Stimulated activated CD4-positive, alpha-beta T cell treated with anti-CD3 and anti-CD28 coated beads, TNF-alpha, amount 100 ng/mL, for 1 hour (primary cell): ENCODE measurements at places on chromosomes 16 and 17.
A peak's percentile ranks its signal among the peaks of the same experiment; 100 is the strongest.

GRCh38 chr16:27217256-27217655 is 13.9 kb downstream of the KDM8 start:
- no peak for DNase-seq

DNA sequence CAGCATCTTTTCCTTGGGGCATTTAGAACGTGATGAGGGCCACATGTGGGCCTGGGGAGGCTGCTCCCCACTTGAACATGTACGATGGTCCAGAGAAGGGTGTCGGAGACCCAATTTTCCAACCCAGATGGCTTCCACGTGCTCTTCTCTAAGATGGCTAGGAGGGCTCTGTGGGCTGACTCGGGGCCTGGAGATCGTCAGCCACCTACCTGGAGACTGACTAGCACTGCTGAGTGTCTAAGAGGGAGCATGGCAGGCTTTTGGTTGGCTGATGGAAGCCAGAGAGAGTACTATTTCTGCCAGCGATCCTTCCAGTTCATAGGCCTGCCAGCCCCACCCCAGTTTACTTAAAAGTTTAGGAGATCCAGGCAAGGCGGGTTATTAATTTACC is 60.2 kb upstream of the CLEC18A start:
- no peak for DNase-seq

DNA sequence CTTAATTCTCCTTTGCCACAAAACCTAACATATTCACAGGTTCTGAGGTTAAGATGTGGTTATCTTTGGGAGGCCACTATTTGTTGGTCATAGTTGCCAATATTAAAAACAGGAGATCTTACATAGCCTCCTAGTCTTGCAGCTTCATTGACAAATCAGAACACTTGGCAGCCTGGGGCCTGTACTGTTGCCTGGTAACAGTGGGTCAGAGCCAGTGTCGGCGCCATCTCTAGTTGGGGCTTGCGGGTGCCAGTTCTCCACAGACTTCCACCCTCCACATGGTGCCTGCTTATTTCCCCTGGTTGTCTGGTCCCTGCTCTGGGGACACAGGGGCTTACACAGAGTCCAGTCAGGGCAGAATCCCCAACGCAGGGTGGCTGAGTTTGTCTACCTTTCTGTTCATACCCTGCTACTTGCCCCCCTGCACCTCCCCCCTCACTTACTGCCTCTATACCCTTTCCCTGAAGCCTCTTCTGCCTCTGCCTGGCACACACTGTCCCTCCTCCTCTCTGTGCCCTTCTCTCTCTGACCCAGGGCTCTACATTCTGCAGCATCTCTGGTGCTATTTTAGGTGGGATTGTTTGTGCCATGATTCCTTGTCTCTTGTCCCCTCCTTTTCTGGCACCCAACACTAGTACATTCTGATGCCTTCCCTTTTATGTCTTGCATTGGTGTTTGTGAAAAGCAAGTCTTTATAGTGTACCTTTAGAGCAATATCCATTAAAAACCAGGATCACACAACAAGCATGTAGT is 13.4 kb downstream of the EPN2 start:
- no peak for DNase-seq

- no peak for DNase-seq
Measured at GRCh38 chr16:86953631-86954391, 363.4 kb downstream of the C16orf95 start.

DNA sequence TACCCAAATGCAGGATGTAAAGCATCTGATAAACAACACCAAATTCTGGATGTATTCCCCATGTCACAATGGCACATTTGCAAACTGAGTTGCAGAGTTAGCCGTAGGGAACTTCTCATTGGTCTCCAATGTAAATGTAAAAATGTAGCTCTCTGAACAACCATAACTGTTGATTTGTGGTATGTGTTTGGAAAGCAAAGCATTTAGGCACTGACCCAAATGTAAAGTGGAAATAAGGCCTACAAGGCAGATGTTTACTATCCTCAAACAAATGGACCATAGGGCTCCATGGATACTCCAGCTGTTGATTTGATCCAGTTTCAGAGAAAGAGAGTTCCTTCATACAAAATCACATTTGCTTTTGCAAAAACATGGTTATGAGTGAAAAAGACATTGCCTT is 223.0 kb upstream of the ELAC2 start:
- no peak for DNase-seq

GRCh38 chr16:56833243-56833970 is 31.6 kb upstream of the SLC12A3 start:
- DNase-seq, result no peak

- DNase-seq, result no peak
Measured at GRCh38 chr17:37740915-37741314, 3.9 kb downstream of the HNF1B start.

DNA sequence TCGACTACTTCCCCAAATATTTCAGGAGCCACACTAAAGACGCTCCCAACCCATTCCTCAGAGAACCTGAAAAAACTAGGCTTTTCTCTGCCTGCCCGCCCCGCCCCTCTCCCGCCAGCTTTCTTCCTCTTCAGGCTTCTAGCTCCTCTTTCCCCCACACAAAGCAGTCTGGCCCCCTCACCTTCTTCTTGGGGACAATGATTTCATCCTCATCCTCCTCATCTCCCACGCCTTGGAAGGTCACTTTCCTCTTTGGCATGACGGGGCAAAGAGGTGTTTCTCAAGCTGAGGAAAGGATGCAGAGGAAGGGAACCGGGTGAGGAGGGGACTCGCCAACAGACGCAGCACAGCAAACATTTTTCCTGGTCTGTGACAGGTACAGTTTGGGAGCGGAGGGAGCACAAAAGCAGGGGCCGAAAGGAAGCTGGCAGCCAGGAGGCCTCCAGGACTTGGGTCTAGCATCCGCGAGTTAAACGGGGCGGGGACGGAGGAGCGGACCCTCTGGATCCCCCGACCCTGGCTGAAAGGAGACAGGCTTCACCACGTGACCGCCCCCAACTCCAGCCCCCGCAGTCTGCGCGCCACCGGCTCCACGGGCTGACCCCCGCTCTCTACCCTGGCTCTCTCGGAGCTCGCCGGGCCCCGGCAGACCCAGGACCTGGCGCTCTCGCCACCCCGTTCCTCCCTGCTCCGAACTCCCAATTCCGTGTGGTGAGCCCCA is 525 bp downstream of the CD2BP2 start:
- DNase-seq, result no peak

GRCh38 chr16:48076455-48077012 is 79.3 kb downstream of the ABCC12 start:
- no peak for DNase-seq

DNA sequence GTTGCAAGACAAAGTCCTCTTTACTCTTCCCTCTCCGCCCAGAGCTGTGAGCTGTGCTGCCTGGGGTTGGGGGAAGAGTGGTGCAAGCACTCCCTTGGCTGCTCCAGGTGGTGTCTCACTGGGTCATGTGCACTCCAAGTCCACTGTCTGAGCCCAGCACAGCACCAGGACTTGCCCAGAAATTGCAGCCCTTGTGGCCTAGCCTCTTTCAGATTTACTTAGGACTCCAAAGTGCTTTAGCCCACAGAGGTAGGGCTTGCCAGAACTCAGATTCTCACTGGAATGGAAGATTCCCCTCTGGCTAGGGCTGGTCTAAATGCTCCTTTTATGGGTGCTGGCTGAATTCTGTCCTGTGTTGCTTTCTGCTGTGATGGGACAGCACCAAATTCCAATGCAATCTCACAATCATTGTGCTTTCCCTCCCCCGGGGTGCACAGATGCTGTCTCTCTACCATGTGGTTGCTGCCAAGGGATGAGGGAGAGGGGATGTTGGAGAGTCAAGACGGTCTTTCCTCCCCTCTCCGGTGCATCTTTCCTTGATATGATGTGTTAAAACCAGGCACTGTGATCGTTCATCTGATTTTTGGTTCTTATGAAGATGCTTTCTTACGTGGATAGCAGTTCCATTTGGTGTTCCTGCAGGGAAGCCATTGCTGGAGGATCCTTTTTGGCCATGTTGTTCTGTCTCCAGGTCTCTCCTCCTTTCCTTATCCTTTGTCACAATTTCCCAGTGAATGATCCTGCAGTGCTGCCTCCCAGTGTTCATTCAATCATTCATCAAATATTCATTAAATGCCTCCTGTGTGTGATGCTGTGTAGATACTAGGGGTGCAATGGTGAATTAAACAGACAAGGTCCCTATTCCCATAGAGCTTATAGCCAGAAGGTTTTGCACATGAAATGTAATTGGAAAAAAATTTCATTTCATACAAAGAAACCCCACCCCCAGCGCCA is 216.3 kb downstream of the SPECC1 start:
- no peak for DNase-seq

DNA sequence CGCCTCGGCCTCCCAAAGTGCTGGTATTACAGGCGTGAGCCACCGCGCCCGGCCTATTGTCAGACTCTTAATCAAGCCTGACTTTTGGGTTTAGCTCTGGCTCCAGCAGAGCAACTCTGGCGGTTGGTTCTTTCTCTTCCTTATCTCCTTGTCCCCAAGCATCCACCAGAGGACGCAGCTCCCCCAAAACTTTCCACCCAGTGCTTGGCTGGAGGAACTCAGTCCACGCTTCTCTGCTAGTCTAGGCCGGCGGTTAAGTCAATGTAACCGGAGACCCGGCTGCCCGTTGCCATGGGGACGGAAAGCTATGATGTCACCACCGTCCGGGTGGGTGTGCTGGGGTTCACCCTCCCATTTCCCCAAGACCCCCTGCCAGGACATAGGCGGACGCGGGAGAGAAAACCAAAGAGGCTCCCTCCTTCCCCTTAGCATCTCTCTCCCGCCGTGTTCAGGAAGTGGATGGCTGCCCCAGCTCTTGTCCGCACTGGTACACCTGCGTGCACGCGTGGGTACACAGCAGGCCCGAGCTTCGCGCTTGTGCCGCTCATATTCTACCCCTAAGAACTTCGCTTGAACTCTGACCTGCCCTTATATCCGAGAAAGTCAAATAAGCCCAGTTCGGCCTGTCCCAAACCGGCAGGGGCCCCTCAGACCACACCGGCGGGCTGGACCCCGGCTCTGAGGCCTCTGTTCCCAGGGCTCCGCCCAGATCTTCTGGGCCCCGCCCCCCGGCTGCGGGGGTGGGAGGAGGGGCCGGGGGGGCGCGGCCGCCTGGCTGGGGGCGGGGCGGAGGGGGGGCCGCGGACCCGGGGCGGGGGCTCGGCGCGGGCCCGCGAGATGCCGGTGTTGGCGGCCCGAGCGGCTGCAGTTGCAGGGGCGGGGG is at the start of gene RND2:
Gene RND2, plus strand, starts transcription at position 825 of the 883 bp plus-strand sequence. CDS start 117 bp downstream, outside the sequence.
- peak; percentile 64 for DNase-seq

DNA sequence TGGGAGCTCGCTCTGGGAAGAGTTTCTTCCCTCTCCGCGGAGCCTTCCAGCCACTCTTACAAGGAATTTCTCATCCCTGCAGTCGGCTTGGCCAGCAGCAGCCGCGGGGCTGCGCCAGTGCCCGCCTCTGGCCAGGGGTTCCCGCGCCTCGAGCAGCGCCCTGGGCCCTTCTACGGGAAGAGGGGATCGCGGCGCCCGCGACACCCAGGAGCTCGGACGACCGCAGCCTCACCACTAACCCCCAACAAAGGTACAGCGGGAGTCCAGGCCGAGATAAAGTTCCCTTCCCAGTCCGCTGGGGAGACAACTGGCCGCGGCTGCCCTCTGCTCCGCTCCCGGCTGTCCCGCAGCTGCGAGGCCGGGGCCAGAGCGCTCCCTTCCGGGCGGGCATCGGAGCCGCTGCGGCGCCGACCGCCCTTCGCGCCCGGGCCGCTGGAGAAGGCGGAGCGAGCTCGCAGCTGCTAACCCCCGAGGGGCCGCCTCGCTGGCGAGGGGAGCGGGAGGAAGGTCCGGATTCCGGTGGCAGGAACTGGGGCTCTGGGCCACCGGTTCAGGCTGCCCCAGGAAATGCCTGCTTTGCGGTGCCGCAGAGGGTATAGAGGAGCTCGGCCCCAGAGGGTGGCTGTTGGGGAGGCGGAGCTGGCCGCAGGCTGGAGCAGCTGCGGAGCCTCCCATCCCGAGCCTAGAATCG is 3.6 kb upstream of the HS3ST3B1 start:
- no peak for DNase-seq

GRCh38 chr17:30133197-30133596 is 16.6 kb downstream of the NSRP1 start:
- no peak for DNase-seq

DNA sequence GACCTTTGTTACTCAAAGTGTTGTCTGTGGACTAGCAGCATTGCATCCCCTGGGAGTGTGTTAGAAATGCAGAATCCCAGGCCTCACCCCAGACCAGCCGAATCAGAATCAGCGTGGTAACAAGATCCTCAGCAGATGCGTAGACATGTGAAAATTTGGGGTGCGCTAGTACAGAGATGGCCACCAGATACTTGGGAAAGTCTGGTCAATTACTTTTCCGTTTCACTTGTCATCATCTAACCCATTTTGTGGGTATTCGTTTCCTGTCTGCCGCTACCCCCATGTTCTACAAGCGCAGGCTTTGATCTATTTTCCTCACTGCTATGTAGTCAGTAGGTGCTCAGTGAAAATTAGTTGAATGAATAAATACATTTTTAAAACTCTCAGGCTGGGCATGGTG is 33.1 kb upstream of the HERPUD1 start:
- no peak for DNase-seq

GRCh38 chr16:54846766-54847165 is 83.9 kb upstream of the IRX5 start:
- DNase-seq, result no peak

DNA sequence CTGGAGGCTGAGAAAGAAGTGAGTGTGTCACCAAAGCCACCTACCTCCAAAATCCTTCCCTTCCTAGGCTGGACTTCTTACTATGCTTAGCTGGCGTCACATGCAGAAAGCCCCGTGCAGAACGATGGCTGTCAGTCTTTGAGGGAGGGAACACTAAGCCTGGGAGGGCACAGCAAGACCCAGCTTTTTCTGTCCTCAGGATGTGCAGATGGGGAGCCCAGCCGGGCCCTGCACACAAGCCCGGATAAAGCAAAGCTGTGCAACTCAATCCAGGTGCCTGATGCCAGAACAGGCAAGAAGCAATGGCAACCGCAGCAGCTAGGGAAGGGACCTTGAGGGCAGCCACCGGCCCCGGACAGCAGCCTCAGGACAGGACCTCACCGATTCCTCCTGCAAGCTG is 13.9 kb upstream of the USP36 start:
- no peak for DNase-seq

DNA sequence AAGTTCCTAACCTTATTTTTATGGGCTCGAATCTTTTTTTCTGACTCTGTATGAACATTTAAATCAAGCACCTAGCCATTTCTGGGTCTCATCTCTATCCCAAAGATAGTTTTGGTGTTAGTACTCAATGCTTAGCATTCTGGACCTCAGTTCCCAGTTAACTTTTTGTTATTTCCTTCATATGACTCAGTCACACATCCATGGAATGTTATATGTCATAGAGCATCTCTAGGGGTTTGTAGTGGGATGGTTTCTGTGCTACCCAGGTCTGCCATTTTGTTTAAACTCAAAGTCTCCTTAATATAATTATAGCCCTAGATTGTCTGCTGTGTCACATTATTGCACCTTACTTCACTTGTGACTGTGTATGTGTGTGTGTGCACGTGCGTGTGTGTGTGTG is 90.1 kb downstream of the EFCAB13 start:
- DNase-seq, result no peak
